ENCODE measurements at places on chromosomes 16 and 17.

DNA sequence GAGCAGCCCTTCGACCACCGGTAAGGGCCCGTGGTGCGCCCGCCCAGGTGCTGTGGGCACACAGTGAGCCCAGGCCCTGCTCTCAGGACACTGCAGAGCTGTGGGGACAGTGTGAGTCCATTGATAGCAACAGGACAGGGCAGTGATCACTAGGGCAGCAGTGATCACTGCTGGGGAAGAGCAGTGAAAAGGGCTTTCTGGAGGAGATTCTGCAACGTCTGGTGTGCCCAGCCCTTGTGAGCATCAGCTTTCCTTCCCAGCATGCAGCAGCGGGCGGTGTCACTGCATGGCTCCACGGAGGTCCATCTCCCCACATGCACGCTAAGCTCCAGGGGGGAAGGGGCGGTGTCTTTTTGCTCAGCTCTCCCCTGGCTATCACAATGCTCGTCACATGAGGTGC is 32.1 kb downstream of the MAP1LC3B start:
- DNase-seq: no peak

DNA sequence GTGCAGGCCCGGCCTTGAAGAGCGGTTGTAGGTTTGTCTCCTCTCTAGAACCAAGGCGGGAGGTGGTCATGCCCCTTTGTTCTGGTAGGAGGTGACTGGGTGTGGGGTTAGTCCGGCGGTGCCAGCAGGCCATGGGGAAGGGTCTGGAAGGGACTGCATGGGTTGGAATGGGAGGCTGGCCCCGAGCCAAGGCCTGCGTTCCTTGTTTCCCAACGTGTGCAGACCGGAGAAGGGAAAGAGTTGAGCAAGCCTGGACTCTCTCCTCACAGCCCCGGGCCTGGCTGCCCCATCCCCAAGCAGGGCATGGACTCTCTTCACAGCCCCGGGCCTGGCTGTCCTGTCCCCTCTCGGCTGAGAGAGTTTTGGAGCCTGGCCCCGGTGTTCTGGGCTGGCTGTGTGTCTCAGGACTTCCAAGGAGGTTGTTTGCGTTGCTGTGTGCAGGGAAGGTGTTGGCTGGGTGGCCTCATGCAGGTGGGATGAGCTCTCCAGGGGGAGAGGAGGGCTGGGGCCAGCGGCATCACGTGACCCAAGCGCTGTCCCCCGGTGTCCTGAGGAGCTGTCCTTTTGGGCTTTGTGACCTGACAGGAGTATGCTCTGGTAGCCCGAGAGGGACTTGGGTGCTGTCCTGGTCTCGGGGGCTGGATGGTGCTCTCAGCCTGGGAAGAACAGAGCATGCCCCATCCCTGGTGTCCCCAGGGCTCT is 2.6 kb downstream of the CACNA1H start:
- no peak for DNase-seq

GRCh38 chr16:24759006-24759405 is 29.6 kb downstream of the TNRC6A start:
- DNase-seq: no peak

DNA sequence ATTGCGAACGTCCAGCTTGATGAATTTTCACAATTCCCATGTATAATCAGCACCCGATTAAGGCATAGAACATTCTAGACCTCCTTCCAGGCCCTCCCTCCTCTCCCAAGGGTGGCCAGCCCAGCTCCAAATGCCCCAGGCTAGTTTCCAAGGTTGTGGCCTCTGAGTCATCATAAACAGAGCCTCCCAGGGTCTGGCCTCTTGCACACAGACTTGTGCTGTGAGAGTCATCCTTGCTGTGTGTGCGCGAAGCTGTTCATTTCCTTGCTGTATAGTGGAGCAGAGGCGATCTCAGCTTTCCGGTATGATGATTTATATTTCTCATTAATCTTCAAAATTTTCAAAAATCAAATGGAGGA is 20.5 kb upstream of the JPH3 start:
- no peak for DNase-seq

GRCh38 chr17:61981323-61981722 is 53.5 kb upstream of the INTS2 start:
- no peak for DNase-seq

DNA sequence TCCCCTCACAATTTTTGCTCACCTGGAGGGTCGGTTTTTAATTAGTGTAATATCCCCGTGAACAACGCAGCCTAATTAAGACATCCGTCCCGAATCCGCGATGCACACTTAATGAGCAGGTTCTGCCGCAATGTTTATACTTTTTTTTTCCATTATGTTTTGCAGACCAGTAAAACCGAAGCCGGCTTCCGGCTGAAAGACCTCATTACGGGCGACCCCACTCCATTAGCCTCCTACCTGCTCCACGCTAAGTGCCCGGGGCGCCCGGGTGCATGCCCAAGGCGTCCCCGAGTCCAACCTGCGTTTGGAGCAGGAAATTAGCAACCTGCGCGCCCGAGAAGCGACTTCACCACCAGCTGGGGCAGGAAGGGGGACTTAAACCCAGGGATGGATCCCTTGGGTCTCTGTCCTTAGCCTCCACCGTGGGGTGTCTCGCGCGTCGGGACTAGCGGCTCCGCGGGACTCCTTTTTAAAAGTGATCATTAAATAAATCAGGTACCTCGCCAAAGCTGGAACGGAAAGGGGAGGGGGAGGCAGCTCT is 1.7 kb downstream of the RBFOX3 start:
- no peak for DNase-seq

- DNase-seq: no peak
Observed at GRCh38 chr17:48960834-48961515, 7.4 kb downstream of the GIP start.

DNA sequence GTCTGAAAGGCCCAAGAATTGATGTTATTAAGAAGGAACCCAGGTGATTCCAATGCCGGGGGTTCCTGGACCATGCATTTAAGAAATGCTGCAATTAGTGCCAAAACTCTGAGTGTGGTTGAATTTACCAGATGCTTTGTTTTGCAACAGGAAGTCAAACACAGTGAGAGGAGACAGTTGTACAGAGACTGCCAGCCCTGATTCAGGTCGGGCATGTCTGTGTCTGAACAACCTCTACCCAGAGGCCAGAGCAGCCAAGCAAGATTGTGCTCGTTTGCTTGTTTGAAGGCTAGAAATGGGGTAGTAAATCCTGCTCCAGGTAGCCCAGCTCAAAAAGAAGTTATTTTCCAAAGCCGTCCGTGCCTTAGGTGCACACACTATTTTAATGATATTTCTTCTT is 412.4 kb upstream of the ERCC4 start:
- DNase-seq: no peak

DNA sequence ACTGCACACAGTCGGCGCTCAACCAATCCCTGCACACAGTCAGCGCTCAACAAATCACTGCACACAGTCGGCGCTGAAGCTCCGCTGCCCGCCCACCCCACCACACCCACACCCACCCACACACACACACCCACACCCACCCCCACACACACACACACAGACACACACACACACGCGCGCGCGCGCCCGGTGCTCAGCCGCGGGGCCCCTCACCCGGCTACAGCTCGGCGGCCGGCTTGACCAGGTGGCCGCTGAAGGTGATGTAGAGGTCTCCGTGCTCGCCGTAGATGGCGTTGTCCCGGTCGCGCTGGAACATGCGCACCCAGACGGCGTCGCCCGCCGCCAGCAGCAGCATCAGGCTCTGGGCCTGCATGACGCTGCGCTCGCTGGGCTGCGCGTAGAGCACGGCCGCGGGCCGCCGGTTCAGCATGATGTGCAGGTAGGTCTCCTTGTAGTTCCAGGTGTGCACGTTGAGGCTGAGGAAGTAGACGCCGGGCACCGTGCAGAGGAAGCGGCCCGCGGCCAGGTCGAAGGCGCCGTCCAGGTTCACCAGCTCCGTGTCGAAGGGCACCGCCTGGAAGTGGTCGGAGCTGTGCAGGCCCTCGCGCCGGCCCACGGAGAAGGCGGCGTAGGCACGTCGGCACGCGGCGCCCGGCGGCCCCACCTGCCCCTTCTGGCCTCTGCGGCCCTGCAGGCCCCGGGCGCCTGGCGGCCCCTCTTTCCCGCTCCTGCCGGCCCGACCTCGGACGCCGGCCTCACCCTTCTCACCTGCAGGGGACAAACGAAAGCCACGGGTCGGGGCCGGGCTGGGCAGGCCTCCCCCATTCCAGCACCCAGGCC is 2.5 kb downstream of the C1QTNF8 start:
- no peak for DNase-seq

DNA sequence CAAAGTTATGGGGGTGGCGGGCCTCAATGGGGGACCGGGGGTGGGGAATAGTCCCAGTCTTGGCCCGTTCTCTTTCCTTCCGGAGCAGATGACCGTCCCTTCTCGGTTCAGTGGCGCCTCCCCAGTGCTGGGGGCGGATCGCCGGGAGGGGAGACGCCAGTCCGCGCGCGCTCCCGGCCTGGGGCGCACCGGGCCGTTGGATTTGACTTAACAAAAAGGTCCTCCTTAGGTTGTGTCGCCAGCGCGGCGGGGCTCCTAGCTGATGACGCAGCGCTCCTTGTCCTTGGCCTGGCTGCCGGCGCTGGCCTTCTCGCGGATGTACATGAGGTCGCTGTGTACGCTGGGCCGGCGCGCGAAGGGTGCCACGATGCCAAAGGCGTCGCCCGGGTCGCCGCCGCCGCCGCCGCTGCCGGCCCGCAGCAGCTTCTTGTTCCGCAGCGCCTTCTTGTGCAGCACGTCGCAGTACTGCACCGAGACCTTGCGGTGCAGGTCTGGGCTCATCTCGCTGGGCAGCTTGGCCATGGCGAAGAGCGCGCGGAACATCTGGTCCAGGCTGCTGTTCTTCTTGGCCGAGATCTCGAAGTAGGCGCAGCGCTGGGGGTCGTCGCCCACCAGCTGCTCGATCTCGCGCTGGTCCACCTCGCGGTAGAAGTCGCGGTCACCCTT is 1.2 kb downstream of the RASD1 start:
- DNase-seq: peak; percentile 35

GRCh38 chr16:55045329-55045728 is 114.7 kb downstream of the IRX5 start:
- no peak for DNase-seq

DNA sequence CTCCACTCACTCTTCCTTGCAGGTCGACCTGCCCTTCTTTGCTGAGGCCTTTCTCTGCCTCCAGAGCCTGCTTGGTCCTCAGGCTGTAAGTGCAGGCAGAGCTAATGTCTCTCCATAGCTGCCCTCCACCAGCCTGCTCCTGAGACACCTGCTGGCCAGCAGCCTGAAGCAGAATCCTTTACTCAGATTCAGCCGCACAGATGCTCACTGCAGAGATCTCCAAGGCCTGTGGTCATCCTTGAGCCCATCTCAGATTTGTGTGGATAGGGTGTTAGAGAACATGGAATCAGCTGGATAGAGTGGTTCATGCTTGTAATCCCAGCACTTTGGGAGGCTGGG is 11.5 kb downstream of the DEXI start:
- DNase-seq: no peak

GRCh38 chr16:82093666-82094300 is 58.7 kb downstream of the HSD17B2 start:
- DNase-seq: no peak

- DNase-seq: no peak
Observed at GRCh38 chr17:39726617-39727016, 3.7 kb downstream of the MIEN1 start.

GRCh38 chr16:85474621-85475217 is 138.4 kb upstream of the GSE1 start:
- DNase-seq: peak; percentile 76

- no peak for DNase-seq
Observed at GRCh38 chr17:1271030-1271423, 783 bp downstream of the BHLHA9 start.

- DNase-seq: no peak
Observed at GRCh38 chr16:27305839-27306442, 7.8 kb upstream of the IL4R start.

DNA sequence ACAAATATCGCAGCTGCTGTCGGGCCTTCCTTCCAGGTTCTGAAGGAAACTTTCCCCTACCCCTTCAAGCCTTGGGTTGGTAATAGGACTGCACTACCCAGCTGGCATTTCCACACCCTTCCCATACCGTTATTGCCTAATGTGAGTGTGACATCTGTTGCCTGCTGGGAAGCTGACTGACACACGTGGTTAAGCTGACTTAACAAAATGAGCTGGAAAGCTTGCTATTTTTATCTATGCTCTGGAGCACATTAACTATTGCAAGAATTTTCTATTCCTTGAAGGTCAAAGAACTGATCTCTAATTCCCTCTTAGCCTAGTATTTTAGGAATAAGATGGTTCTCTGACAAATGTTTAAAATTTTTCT is 79.5 kb downstream of the PMP22 start:
- no peak for DNase-seq

- no peak for DNase-seq
Observed at GRCh38 chr16:88971371-88972097, 5.5 kb downstream of the CBFA2T3 start.

- DNase-seq: no peak
Observed at GRCh38 chr16:85466304-85466700, 146.8 kb upstream of the GSE1 start.

GRCh38 chr17:9330611-9331271 is 244.9 kb downstream of the STX8 start:
- DNase-seq: no peak

GRCh38 chr16:81879625-81880024 is 100.5 kb downstream of the PLCG2 start:
- no peak for DNase-seq

- DNase-seq: no peak
Observed at GRCh38 chr16:83095941-83096692, 469.3 kb downstream of the CDH13 start.

GRCh38 chr16:15530085-15530484 is 95.7 kb downstream of the BMERB1 start:
- DNase-seq: no peak

GRCh38 chr17:80138856-80139426 is 8.0 kb downstream of the EIF4A3 start:
- no peak for DNase-seq

- DNase-seq: peak; percentile 34
Observed at GRCh38 chr17:44203731-44204440, 4.2 kb upstream of the ATXN7L3 start.

GRCh38 chr17:57876023-57876865 is 26.4 kb upstream of the MRPS23 start:
- no peak for DNase-seq

GRCh38 chr17:82023447-82024241 is 539 bp downstream of the LRRC45 start:
- DNase-seq: no peak

GRCh38 chr17:81432941-81433340 is 37.7 kb downstream of the BAHCC1 start:
- no peak for DNase-seq

DNA sequence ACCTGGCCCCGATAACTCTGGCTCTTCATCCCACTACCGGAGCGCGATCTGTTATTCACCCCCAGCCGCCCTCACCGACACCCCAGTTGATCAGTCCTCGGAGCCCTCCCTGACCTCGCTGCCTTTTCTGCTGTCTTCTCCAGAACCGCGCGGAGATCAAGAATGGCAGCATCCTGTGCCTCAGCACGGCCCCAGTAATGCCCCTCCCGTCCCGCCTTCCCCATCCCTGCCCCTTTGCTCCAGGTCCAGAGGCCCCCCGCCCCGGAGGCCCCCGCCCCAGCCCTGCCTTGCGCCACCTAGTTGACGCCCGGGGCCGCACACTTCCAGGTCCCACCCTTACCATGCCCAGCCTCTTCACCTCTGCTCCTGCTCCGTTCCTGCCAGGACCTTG is 872 bp downstream of the ELMO3 start:
- DNase-seq: no peak

Data from renal pelvis (tissue), 12 donors.